Thoracic aorta (tissue), 2 donors: ENCODE measurements at places on chromosomes 3 and 15.
A peak's percentile ranks its signal among the peaks of the same experiment; 100 is the strongest.

- no peak for DNase-seq
Observed at GRCh38 chr3:66825375-66825774, 172.7 kb upstream of the KBTBD8 start.

DNA sequence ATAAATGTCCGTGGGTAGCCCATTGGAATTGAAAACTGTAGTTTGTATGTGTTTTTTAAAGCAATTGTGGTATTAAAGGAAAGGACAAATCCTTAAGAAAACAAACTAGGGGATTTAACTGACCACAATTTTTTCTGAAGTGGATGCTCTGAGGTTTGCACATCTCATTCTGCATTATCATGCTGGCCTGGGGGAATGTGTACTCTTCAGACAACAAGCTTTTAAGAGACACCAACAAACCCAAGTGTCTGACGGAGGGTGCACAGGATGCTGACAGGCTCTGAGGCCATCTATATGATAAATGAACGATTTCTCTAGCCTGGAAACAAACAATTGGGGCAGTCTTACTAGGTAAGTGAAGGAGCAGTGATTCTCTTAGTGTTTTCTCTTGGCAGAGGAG is 9.1 kb downstream of the LINS1 start:
- DNase-seq = no peak

DNA sequence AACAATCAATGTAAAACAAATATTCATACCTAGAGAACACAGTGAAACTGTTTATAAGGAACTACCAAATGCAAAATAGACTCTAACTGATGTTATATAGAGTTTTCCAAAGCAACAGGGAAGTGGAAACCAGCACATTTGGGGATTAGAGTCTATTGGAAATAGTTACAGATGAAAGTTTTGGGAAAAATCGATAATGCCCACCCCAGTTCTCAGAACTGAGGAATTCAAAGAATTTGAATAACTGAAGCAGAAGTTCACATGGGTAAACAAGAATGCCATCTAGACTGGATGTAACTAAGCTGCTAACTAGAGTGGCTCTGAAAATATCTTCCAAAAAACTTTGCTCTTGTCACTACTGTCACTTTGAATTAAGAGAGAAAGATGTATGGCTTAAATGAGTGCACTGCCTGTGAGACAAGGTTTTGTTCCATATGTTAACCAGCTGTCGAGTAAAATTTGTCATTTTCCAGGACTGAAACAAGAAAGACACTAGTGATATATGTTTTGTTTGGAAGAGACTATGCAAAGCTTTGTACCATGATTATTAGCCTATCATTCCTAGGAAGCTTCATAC is 9.2 kb upstream of the DENND4A start:
- no peak for DNase-seq

- DNase-seq = no peak
Observed at GRCh38 chr3:10004506-10004905, 17.9 kb upstream of the EMC3 start.

GRCh38 chr3:114756506-114757279 is 390.4 kb downstream of the ZBTB20 start:
- DNase-seq = no peak

DNA sequence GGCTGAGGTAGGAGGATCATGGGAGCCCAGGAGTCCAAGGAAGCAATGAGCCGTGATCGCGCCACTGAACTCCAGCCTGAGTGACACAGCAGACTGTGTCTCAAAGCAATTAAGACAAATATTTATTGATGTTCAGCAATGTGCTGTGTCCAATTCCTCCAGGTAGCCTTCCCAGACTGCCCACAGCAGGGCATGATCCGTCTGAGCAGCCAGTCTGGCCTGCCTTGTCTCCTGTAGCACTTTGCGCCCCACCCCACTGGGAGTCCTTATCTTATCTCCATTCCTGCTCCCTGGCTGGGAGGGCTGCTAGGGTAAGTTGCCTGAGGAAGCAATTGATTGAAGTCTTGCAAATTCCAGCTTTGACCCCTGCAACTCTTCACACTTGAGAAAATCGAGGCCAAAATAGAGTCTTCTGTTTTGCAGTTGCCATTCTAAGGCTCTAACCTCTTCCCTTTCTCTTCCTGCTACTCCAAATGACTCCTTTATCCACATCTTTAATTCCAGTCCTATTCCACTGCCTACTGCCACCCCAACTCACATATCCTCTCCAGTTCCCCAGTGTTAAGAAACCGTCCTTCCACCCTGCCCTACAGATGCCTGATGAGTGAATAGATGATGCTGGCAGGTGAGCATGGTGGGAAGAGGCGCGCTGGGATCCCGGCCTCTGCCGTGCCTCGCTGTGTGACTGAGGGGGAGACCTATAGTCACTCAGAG is 26.9 kb upstream of the LCTL start:
- no peak for DNase-seq

DNA sequence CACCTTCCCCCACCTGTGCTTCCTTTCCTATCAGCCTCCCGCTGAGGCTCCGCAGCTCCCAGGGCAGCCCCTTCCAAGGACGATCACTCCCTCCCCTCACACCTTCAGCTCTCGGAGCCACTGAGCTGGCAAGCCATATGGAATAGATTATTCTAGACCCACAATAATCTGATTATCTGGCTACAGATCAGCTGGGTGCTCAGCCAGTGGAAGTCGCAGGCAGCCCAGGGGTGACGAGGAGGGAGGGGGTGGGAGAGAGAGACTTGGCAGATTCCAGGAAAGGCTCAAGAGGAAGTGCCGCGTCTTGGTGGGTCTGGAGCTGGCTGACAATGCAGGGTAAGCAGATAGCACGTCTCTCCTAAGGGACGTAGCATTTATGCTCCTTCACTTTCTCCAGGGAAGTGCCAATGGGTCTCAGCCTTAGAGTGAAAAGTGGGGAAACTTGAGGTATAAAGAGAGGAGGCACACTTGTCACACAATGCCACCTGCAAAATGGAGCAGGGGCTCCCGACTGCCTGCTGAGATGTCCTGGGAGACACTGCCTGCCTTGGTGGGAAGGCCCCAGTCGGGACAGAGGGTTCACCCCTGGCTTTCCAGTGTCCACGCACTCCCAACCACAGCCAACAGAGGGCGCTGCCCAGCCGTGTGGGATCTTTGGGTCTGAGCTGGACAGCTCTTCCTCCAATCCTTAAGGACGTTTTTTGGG is 9.4 kb upstream of the MESP1 start:
- no peak for DNase-seq

DNA sequence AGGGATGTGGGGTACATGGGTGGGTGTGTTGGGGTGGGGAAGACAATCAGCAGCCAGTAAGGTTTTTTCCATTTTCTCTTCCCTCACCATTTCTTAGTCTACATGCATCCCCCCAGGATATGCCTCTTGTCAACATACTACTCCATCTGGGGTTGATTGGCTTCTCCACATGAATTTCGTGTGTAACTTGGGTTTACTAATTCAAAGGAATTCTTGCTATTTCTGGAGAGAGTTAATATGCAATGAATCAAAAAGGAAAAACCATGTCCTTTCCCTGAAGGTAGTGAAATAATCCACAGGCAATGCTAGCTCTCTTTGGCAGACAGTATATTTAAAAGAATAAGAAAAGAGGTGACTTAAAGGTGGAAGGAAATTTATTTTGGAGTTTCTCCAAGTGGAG is 198.4 kb downstream of the EBLN2 start:
- DNase-seq = no peak

DNA sequence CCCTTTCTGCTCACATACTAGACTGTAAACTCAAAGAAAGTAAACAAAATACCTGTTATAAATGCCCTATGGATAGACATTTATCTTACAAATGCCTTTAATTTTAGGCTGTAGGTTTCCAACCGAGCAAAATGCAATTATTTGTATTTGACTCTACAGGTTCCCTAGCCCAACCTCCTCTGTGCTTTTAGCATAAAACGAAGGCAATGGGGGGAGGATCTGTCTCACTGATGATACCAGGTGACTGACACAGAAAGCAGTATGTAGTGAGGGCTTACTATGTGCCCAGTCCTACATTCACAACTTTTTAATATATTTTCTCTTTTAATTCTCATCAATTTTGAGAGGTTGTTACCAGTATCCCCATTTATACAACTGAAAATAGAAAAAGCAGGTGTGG is 87.4 kb downstream of the OXNAD1 start:
- no peak for DNase-seq

- DNase-seq = no peak
Observed at GRCh38 chr15:92886042-92886537, 14.0 kb upstream of the CHD2 start.

- DNase-seq = no peak
Observed at GRCh38 chr15:101152914-101153313, 98.9 kb downstream of the CHSY1 start.

- DNase-seq = no peak
Observed at GRCh38 chr3:104673981-104674380, 692.7 kb upstream of the ALCAM start.

GRCh38 chr3:186110975-186111974 is 2.4 kb upstream of the ETV5 start:
- DNase-seq = no peak

DNA sequence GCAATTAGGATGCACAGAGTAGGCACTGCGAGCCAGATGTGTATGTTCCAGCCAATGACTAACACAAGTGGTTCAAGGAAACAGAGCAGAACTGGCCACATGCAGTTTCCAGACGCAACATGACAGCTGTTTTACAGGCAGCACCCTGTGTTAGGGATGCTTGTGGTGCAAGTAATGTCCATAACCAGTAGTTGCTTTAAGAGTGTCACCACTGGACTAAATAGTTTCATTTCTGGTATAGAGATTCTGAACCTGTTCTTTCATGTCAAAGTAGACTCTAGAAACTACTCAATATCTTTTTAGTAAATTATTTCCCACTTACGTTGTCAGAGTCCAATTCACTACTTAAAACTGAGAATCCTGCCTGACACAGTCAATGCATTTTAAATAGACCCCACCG is 14.5 kb upstream of the LPP start:
- no peak for DNase-seq

DNA sequence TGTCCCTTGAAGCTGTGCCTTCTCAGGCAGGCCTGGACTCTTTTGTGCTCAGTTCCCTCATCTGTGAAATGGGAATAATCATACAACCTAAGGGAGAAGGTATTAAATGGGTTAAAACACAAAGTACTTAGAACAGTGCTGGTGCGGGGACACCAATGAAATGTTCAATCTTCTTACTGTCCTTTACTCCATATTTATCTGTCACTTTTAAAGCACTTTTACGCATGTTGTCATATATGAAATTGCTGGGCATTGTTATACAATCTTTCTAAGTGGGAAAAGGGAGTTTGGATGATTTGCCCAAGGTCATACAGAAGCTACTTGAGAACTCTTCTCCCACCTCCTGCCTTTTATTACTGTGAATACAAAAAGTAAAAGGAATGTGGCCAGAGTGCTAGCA is 87.8 kb upstream of the PSMD6 start:
- no peak for DNase-seq

GRCh38 chr3:88105325-88105724 is 44.4 kb upstream of the C3orf38 start:
- no peak for DNase-seq

DNA sequence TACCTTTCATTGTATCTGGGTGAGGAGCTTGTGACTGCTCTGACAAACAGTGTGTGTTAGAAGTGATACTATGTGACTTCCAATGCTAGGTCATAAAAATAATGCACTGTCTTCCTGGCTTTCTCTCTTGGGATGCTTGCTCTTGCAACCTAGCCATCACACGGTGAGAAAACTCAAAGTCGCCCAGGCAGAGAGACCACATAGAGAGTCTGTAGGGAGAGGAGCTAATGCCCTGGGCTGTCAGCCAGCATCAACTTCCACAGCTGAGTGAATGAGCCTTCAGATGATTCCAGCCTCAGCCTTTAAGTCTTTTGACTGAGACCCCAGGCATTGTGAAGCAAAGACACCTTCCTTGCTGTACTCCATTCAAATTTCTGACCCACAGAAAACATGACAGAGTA is 220.6 kb upstream of the SGO1 start:
- DNase-seq = no peak

- DNase-seq = no peak
Observed at GRCh38 chr3:149592758-149593240, 65.0 kb downstream of the WWTR1 start.

DNA sequence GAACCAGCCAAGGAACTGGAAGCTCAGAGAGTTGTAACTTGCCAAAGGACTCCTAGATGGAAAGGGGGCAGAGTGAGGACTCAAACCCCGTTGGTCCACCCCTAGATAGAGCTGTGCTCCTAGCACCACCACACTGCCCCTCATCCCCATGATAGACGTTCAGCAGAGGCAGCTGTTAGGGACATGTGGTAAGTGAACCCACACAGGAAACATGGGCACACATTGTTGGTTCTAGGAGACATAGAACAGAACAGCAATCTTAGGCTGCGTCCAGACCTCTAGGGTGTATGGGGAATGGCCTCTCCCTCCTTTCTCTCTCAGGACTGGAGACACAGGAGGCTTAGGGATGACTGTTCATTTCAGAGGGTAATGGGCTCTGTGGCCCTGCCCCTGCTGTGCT is 102.7 kb downstream of the ANP32A start:
- no peak for DNase-seq

- no peak for DNase-seq
Observed at GRCh38 chr15:76961268-76962011, 29.9 kb downstream of the RCN2 start.

- DNase-seq = no peak
Observed at GRCh38 chr3:136239094-136239493, 11.0 kb upstream of the PCCB start.

DNA sequence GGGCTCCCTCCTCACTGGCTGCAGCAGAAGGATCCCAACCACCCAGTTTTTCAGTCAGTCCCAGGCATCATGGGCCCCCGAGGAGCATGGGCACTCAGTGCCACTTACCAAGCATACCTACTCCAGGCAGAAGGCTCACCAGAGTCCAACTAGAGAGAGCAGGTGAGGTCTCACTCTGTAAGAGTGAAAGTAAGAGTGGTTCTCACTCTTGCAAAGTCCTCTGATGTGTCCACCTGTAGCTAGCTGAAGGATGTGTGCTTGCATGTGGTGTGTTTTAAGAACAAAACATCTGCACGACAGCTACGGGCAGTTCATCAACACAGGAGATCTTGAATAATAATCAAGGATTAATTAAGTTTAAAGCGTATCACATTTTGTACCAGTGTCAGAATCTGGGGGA is 49.7 kb downstream of the CCK start:
- DNase-seq = no peak

GRCh38 chr3:48835650-48836366 is 11.9 kb downstream of the PRKAR2A start:
- DNase-seq = no peak

GRCh38 chr15:66882251-66883020 is 180.4 kb downstream of the SMAD6 start:
- peak; percentile 21 for DNase-seq

GRCh38 chr3:63679186-63679585 is 26.7 kb downstream of the SNTN start:
- no peak for DNase-seq
